Head of caudate nucleus (tissue), 42 donors: ENCODE measurements at places on chromosomes 13 and 19.

DNA sequence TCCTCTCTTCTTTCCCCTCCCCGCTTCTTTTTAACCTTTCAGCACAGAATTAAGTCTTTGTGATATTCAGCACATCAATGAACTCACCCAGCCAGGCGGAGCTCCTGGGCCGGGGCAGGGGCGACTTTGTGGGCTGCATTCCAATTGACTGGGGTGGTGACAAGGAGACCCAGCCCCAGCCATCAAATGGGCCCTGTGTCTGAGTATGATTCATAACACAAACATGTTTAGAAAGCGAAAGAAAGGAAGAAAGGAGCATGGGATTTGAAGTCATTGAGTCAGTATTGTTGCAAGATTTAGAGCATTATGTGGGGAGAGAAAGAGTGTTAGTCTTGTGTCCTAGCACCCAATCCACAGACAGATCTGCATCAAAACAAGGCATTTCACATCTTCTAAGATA, 185.3 kb downstream of the LHFPL6 start:
- DNase-seq = peak; percentile 10

- DNase-seq = no peak
These were observed 54.8 kb downstream of the ABCC4 start for GRCh38 chr13:95246292-95247082.

GRCh38 chr19:16876904-16877361, 11.9 kb upstream of the F2RL3 start:
- no peak for DNase-seq

GRCh38 chr19:2392366-2392765, 32.3 kb downstream of the TMPRSS9 start:
- DNase-seq = no peak

DNA sequence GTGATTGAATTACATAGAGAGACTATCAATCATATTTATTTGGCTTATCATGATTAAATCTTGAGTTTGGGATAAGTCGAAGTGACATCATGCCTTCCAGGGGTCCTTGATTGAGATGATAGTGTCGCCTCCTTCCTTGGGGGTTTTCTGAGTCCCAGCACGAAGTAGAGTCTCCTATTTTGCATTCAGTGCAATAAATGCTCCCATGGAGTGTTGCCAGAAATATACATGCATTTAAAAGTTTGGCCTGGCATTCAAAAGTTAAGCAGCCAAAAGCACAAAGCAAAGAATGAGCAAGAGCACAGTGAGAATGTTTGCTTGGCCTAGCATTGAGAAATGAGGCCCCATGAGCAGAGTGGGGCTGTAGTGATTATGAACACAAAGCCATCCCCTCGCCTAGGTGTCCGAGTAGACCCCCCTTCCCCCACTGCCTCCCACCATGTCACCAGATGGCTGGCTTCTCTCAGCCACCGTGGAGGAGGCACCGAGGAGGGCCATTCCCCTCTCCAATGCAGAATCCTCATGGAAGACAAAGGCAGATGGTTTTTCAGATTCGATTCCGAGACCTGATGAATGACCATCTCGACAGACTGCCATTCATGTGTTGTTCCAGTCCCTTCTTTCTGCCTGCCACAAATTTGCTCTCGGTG, 58.8 kb upstream of the UBL3 start:
- no peak for DNase-seq

DNA sequence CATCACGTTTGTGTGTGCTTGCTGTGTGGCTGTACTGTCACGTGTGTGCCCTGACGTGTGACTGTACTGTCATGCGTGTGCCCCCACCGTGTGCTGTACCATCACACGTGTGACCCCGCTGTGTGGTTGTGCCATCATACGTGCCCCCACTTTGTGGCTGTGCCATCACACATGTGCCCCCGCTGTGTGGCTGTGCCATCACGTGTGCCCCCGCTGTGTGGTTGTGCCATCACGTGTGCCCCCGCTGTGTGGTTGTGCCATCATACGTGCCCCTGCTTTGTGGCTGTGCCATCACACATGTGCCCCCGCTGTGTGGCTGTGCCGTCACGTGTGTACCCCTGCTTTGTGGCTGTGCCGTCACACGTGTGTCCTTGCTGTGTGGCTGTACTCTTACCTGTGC, 25.7 kb downstream of the TFDP1 start:
- no peak for DNase-seq

DNA sequence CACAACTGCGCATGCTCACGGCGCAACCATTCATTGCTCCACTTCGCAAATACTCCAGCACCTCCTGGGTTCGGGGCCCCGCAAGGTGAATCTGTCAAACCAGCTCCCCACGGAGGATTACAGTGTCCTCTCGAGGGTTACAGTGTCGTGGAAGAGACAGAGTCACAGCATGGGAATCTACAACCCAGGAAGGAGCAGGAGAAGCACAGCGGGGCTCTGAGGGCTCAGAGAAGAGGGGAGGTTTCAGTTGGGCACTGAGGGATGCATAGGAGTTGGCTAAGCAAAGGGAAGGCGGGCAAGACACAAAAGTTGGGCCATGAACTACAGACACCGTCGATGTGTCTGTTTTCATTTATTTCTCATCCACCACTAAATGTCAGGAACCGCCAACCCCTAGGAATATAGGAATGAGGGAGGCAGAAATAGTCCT, 1.0 kb upstream of the GTF2F1 start:
- no peak for DNase-seq

DNA sequence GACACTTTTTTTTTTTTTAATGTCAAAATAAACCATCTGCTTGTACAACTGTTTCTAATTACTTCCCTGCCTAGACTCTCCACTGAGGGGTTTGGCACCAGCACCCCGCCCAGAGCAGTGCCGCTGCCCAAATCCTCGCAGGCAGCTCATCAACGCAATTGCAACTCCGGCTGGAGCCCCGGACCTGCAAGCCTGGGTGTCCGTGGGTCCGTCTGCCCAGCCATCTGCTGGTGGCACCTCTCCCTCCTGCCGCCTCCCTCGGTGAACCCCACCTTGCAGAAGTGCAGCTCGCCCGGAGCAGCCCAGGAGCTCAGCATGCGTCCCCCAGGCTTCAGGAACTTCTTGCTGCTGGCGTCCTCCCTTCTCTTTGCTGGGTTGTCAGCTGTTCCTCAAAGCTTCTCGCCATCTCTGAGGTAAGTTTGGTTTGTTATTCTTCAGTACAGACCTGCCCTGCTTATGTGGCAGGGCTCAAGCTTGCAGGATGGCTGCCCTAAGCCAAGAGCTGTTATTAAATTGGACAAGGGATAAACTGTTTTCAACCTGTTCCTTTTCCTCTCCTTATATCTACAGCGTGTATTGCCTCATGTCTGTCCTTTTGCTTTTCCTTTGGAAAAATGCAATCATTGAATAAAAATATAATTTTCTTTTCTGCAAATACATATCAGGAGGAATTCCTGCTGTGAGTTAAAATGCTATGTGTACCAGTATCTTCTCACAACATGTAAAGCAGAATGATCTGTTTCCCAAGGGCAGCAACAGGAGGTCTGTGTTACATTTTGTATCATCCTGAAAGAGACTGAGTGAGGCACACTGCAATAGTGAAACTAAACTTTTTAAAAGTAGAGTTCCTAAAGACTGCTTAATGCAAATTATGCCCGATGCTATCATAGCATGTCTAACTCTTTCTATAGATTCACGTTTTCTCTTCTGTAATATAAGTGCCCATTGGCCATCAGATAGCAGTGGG, at the start of gene ITGBL1:
TSS of gene ITGBL1 (plus strand) at position 157 of the 967 bp plus-strand sequence. CDS start at position 316, 159 bp downstream.
- no peak for DNase-seq

GRCh38 chr19:35812220-35813042, at the start of gene PRODH2:
PRODH2 (minus strand) TSS chr19:35812845; CDS start chr19:35812805, 40 bp downstream.
- DNase-seq = no peak

DNA sequence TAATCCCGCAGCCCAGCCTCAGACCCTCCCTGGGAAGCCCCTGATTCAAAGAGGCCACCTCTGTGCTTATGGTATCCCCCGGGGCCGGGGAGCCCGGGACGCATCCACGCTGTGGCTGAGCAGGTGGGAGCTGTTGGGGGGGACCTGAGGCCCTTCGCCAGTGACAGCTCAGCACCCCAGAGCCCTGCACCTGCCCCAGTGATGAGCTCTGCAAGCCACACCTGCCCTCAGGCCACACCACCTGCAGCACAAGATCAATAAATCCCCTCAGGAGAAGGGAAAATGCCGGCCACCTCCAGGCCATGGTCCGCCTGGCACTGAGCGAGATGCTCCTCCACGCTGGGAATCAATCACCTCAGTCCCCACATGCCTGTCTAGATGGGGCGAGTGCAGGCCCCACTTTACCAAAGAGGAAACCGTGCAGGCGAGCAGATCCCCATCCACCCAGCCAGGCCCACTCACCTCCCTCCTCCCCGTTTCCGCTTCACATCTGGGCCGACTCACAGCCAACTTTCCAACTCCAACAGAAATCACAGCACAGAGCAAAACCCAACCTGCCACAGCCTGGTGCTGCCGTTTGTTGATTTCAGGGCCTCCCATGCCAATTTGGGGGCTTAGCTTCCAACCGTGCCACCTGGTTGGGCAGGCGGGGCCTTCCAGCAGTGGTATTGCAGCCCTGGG, 12.8 kb downstream of the MOB3A start:
- DNase-seq = no peak

GRCh38 chr13:103852036-103852435, 785.8 kb upstream of the SLC10A2 start:
- DNase-seq = no peak
